Activated naive CD8-positive, alpha-beta T cell treated with anti-CD3 and anti-CD28 coated beads, Interleukin-2, amount 10 ng/mL, durations not matched to agents 7 days and 5 days (primary cell): ENCODE measurements at places on chromosomes 2 and 18. TPM values are rescaled to one million over a fixed set of nuclear protein-coding genes. Genes with fewer than 3 reads are reported as not detected.

Gene MERTK
- 0.89 TPM for total RNA-seq

Gene PROKR1
- not detected for total RNA-seq

DNA sequence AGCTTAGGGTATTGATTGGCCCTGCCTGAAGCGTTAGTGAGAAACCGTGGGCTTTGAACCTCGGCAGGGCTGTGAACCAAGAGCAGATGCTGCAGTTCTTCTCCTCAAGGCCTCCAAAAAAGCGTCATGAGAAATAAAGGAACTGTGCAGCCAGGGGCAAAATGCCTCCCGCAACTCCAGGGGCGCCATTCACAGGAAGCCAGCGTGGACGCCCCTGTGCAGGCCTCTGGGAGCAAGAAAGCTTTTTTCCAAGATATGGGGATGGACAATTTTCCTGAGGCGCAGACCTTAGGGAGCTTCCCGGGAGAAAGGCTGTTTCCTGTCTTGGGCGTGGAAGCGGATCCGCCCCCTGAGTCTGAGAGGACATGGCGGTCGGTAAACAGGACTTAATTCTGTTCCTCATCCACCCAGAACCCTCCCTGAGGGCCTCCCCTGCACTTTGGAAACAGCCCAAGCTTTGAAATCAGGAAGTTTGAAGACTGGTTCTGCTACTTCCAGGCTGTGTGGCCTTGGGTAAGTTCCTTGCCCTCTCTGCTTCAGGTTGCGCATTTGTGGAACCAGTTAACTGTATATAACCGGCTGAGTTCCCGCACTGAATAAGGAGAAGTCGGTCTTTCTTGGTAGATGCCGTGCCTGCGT is 29.6 kb upstream of the CABLES1 start:
- no peak overlapping the region for H3K27ac ChIP-seq
- no peaks in the 10 kb centered on the region for H3K4me1 ChIP-seq
- H3K36me3 ChIP-seq = no peaks in the 10 kb centered on the region
- H3K27me3 ChIP-seq = peaks cover 5% of the 10 kb centered on the region
- no peak overlapping the region for H3K4me3 ChIP-seq

DNA sequence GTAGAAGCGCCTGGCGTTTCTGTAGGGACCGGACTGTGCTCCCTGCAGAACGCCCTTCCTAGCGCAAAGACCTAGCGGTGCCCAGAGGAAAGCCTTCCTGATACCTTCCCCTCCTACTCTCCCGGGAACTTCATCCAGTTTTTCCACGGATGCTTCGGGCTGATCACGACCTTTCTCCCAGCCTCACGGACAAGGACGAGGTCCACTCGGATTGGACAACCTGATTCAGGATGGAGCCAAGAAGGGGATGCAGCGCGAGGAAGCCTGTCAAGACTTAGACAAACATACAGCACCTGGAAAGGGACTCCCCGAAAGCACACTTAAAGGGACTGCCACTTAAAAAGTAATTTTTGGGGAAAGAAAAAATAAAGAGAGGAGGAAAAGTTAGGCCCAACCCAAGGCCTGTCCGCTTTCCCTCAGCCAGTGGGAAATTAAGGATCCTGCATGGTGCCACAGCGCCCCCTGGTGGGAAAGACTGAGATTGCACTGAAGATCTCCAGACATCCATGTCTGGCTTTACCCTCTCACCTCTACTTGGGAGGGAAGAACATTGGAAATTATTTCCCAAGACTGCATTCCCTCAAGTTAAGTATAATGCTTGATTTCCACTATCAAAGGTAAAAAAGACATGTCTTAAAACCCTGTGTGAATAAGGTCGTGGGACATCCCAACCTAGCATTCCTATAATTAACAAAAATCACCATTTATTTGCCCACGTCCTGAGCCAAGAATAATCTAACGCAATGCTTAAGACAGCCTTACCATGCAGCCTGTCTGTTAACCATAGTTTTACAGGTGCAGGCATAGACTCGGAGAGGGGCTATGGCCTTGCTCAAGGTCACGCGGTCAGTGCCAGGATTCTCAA is 13.4 kb upstream of the COPS8 start:
- H3K4me1 ChIP-seq = no peaks in the 10 kb centered on the region
- no peaks in the 10 kb centered on the region for H3K36me3 ChIP-seq
- H3K27ac ChIP-seq = no peak overlapping the region
- peak; percentile 74 for DNase-seq
- H3K4me3 ChIP-seq = no peak overlapping the region
- H3K27me3 ChIP-seq = no peaks in the 10 kb centered on the region

Gene ZNF397
- 20.9 TPM for total RNA-seq

Gene NPPC
- 0.40 TPM for total RNA-seq

DNA sequence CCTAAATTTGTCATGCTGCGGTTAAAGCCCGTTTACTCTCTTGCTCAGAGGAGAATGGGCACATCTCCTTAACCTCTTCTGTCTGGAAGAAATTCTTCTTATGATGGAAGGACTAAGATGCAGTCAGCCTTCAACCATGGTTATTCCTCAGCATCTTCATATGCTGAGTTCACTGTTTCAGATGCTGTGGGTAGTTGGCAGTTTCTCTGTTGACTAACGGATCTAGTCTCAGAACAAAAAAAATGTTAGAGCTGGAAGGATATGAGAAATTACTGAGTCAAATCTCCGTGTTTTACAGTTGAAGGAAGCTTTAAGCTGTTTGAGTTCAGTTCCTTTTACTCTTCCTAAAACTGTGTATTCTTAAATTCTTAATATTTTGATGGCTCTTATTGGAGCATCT is 43.6 kb upstream of the PGAP1 start:
- no peaks in the 10 kb centered on the region for H3K27me3 ChIP-seq
- H3K4me1 ChIP-seq = peaks cover 5% of the 10 kb centered on the region
- no peak overlapping the region for H3K27ac ChIP-seq
- no peak for DNase-seq

DNA sequence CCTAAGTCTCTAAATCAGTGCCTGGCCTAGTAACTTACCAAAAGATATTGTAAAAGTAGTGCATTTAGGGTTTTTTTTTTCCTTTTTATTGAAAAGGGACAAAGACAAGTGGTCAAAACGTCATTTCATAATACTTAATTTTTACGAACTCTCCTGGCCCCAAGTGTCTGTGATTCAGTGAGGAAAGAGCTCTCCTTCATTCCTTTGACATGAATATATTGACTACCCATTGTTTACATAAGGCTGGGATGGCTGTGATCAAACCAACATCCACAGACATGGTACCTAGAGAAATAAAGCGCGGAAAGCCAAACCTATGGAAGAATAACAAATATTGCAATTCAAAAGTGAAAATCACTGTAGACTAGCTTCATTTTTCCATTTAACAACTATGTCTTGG is 198.4 kb downstream of the BABAM2 start:
- no peak overlapping the region for H3K27ac ChIP-seq
- no peak for DNase-seq
- H3K27me3 ChIP-seq = no peaks in the 10 kb centered on the region
- peaks cover 6% of the 10 kb centered on the region for H3K4me1 ChIP-seq

DNA sequence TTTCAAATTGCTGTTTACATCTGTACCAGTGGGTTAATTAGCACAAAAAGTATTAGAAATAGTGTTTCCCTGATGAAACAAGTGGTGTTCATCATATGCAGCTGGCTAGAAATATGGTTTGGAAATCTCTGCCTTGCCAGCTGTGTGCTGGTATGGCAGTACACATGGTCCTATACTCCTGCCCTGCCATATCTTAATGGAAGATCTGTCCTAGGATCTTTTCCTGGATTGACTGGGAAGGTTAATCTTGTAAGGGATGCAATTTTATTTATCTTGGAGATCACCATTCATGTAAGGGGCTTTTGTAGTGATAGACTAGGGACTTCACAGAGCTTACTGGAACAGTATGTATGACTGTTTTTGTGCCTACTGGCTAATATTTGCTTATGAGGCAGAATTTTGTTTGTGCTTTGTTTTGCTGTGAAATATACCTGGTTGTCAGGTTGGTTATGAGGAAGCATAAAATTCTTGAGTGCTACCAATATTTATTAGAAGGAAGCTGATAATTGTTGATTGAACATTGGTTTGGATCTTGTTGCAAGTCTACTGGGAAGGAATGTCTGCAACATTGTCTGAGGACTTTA is 73.5 kb downstream of the GULP1 start:
- no peak overlapping the region for H3K27ac ChIP-seq
- no peaks in the 10 kb centered on the region for H3K36me3 ChIP-seq
- DNase-seq = no peak
- no peaks in the 10 kb centered on the region for H3K27me3 ChIP-seq
- H3K4me1 ChIP-seq = no peaks in the 10 kb centered on the region

- no peaks in the 10 kb centered on the region for H3K27me3 ChIP-seq
- no peak overlapping the region for H3K4me3 ChIP-seq
- no peak overlapping the region for H3K27ac ChIP-seq
- no peaks in the 10 kb centered on the region for H3K4me1 ChIP-seq
Observed at GRCh38 chr2:83595121-83595690, 863.9 kb downstream of the SUCLG1 start.
